MCF 10A (cell line): ENCODE measurements at places on chromosomes 11 and 22. TPM values are rescaled to one million over a fixed set of nuclear protein-coding genes. Genes with fewer than 3 reads are reported as not detected.

Gene TUB
- 1.4 and 1.8 TPM in 2 replicates for total RNA-seq

Gene ADORA2A
- 0.96 and 1.4 TPM in 2 replicates for total RNA-seq

Gene QSER1
- total RNA-seq, result 34.0 and 39.3 TPM in 2 replicates

Gene TMPRSS4
- not detected in 2 replicates for total RNA-seq

Gene KRTAP5-2
- total RNA-seq, result not detected in 2 replicates

Gene TBX1
- not detected in 2 replicates for total RNA-seq

Gene C11orf52
- 1.3 and 2.0 TPM in 2 replicates for total RNA-seq

Gene COMT
- 196 and 208 TPM in 2 replicates for total RNA-seq

Gene DGAT2
- total RNA-seq, result 6.4 and 7.3 TPM in 2 replicates

Gene OR51V1
- not detected in 2 replicates for total RNA-seq

Gene PATE4
- not detected in 2 replicates for total RNA-seq

DNA sequence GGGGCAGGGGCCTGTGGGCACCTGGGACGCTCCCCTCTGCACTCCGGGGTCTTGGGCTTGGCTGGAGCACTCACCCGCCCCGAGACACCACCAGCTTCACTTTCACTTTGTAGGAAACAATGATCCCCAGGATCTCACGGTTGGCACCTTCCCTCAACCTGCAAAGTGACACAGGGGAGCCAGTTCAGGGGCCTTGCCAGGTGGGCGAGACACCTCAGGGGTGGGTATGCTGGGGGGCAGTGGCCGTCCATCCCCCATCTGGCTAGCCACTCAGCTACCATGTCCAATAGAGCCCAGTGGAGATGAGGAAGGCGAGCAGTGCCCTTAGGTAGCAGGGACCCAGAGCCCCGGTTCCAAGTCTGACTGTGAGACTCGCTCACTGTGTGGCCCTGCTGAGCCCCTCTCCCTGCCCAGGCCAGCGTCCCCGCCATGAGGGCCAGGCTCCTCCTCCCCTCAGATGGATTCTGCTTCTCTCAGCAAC, 32.3 kb downstream of the TPBGL start:
- no peak for DNase-seq

DNA sequence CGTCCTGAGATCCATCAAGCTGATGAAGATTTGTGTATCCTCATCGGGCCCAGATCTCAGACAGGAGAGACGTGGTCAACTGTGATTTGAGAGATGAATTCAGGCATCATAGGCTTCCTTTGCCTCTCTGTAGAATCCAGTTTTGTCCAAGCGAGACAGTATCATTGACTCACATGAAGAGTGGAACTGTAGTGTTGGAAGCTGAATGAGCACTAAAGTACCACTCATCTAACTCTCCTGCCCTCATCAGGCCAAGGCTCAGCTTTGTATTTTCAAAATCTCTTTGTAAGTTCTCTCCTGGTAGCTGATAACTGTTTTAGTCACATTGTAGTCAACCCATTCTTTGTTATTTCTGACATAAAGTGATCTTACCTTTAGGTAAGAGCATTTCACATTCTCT, 85.1 kb downstream of the KIRREL3 start:
- DNase-seq, result no peak

DNA sequence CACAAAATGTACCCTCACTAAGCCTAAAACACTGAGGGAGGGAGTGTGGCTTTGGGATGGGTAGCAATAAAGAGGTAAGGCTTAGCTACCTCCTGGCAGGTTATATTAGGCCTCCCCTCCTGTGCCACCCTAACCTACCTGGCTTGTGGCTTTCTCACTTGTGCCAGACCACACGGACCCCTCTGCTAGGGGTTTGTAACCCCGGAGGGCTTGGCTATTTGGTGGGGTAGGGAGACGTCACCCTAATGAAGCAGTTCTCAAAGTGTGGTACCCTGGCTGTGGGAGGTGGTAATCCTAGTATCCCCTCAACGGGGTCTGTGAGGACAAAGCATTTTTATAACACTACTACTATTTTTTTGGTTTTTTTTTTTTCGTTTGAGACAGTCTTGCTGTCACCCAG, 9.0 kb upstream of the MCM5 start:
- DNase-seq, result no peak

- DNase-seq, result peak; percentile 36
These were observed 1.1 kb downstream of the HMGXB4 start for GRCh38 chr22:35258191-35258988.

- DNase-seq, result no peak
These were observed 622.1 kb downstream of the OPCML start for GRCh38 chr11:132910011-132910760.

DNA sequence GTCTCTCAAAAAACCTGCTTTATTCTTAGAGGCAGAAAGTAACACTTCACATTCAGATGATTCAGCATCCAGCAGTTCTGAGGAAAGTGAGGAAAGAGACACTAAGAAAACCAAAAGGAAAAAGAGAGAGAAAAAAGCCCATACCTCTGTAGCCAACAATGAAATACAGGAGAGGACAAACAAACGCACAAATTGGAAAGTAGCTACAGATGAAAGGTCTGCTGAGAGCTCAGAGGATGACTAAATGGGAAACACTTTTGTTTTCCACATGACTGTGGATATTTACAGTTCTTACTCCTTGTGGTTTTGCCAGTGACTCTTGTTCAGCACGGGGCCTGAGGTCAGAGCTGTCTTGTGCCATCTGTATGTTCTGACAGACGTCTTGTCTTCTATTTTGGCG, 3.8 kb downstream of the TIMM8B start:
- peak; percentile 35 for DNase-seq

DNA sequence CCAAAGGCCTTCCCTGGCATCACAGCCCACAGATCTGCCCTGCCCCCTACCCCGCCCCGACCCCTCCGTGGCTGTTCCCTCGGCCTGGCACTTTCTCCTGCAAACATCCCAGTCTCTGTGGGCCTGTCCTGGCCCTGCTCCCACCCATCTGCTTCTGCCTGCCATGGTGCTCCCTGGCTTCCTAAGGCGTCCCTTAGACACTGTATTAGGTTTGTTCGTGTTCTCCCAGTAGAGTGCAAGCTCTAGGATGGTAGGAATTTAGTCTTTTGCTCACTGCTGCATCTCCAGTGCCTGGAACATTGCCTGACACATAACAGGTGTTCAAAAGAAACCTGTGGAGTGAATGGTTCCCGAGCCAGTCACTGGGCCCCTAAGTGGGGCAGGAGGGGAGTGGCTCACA, 69.6 kb upstream of the PITPNB start:
- no peak for DNase-seq

DNA sequence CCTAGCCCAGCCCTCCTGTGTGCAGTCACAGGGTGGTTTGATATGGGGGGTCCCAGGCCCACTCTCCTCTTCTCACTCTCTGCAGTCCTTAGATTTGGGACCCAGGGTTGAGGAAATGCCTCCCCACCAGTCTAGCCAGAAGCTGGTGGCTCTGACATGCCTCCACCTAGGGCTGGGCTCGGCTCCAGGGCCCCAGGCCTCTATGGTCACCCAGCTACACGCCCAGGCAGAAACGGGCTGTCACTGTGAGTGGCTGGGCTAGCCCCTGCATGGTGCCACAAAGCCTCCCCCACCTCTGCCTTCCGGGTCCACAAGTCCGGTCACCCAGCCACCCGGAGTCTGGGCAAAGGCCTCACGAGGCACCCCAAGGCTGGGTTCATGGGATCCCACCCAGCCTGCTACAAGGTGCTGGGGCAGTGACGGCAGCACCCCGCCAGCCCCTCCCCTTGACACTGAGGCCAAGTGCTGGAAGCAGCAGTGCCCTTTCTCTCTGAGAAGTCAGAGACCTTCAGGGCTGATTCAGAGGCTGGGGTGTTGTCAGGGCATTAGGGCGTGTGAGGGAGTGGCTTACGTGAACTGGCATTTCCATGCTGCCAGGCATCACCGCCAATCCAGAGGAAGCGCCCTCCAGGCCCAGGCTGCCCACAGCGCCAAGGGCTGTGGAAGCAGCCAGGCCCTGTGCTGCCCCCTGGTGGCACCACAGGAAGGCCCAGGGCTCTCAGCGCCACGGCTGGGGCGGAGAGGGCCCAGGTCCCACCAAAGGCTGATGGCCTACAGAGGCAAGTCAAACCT, 638 bp upstream of the PITPNM1 start:
- peak; percentile 99 for DNase-seq

GRCh38 chr22:23196165-23196564, 15.9 kb downstream of the BCR start:
- no peak for DNase-seq

DNA sequence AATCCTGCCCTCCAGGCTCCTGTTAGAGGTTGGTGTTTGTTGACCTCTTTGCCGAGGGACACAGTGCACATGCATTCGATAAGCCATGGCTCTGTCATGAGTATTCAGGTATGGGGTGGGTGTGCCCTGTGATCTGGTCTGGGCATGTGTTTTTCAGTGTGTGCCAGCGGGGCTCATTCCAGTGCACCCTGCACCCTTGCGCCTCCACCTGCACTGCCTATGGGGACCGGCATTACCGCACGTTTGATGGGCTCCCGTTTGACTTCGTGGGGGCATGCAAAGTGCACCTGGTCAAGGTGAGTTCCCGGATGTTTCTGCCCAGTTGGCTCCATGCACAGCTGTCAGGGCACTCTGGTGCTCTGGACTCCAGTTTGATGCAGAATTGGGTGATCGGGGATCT, 44.2 kb downstream of the OTOG start:
- no peak for DNase-seq

GRCh38 chr11:131668500-131669400, 298.3 kb downstream of the NTM start:
- peak; percentile 0 for DNase-seq

DNA sequence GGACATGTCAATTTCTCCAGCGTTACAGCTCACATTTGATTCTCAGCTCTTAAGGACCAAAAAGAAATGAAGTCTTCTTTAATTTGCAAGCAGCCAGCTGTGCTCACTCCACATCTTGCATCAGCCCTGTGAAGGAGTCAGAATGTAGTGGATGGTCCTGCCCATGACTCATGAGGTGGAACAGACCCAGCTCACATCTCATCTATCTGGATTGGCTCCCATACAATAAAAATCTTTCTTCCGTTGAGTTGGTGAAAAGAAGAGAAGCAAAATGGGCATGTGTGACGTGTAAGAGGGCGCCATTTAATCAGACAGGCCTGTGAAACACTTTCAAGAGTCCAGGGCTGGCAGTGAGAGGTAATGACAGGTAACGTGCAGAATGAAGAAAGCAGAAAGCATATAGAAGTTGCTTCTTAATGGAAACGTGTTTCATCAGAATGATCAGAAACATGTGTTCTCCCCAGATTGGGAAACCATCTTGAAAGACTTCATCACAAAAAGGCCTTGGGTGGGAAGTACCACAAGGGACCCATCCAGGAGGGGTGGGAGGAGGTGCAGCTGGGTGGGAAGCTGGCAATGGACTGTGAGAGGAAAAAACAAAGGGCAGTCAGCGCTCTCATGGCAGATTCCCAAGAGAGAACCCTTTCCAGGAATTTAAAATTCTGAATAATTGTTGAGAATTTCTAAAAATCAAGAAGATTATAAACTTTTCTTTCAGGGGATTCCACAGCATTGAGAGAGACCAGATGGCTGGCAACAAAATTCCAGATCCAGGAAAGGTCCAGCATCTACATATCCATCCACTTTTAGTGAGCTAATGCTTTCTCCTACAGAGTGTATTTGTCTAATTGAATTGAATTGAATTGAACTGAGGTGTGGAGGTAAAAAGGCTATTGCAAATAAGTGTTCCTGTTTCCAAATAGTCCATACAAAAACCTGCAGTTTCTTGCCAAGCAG, 57.0 kb downstream of the ETS1 start:
- peak; percentile 85 for DNase-seq

- peak; percentile 18 for DNase-seq
These were observed 54.6 kb upstream of the OR5P2 start for GRCh38 chr11:7851391-7851790.

GRCh38 chr11:81979448-81979847, 754.2 kb downstream of the FAM181B start:
- no peak for DNase-seq

DNA sequence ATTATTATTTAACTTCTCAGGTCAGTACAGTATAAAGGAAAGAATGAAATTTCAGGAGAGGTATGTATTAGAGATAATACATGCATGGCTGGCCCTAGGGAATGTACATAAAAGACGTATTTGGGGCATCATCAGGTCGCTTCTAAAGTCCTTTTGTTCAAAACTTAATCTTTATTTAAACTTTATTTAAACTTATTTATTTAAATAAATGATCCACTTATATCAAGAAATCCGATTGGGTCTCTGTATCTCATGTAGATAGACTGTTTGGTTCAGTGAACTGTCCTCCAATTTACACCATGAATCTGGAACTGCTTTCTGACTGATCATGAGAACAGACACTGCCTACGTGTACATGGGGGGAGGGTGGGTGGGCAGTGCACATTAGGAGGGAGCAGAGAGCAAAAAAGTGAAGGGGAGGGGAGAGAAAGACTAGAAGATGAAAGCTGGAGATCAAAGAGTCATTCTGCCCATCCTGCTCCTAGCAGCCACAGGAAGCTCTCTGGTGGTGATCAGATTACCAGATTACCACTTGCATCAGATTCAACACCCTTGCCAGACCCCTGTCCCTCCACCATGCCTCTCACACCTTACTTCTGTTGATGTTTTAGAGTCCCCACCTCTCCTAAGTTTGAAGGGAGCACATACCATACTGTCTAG, 92.1 kb upstream of the MTMR2 start:
- no peak for DNase-seq

DNA sequence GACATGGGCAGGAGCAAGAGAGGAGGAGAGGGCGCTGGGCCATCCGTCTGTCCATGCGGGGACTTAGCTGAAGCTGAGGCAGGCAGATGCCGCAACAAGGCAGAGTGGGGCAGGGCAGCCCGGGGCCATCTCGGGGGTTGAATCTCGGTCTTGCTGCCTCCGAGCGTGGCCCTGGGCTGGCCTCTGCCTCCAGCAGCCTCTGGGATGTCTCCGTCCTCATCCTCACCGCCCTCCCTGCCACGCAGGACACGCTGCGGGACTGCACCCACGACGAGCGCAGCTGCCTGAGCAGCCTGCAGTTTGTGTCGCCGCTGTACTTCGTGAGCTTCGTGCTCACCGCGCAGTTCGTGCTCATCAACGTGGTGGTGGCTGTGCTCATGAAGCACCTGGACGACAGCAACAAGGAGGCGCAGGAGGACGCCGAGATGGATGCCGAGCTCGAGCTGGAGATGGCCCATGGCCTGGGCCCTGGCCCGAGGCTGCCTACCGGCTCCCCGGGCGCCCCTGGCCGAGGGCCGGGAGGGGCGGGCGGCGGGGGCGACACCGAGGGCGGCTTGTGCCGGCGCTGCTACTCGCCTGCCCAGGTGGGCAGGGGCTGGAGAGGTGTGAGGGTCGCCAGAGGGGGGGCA, 108.4 kb downstream of the CACNA1I start:
- no peak for DNase-seq

DNA sequence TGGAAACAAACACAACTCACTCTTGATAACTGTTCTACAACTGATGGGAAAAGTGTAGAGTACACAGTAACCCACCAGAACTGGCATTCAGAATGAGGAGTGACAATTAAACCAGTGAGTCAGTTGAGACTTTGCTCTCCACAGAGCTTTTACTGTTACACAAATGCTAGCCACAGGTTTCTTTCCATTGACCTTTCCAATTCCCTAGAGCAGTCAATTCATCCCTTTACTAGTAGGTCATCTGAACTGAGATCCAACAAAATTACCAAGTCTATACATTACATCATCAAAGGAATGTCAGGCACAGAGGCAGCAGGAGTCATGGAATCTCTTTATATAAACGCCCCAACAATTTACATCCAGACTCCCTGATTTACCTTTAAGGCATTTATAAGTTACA, 65.9 kb downstream of the PHF21A start:
- DNase-seq, result peak; percentile 8

- no peak for DNase-seq
These were observed 16.9 kb upstream of the MUC5AC start for GRCh38 chr11:1140642-1141490.
